ENCODE measurements at places on chromosomes 12 and 14.

DNA sequence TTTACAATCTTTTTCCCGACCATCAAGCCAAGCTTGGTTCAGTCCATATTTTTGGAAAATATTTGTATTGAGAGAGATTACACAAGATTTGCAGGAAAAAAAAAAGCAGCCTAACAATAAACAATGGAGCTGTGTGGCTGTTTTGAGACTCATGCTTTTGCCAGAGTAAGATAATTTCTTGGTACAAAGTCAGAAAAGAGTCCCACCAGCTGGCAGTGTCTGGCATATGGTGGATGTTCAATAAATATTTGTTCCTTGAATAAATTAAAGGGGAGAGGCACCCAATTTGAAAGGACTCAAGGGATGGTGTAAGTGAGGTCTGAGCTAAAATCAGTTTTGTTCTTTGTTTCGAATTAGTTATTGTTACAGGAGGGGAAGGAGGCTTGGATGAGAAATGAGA lies 78.1 kb upstream of the RPH3A start:
- no peak for DNase-seq

- no peak for DNase-seq
These were observed 7.1 kb downstream of the PGAM5 start for GRCh38 chr12:132717531-132718387.

DNA sequence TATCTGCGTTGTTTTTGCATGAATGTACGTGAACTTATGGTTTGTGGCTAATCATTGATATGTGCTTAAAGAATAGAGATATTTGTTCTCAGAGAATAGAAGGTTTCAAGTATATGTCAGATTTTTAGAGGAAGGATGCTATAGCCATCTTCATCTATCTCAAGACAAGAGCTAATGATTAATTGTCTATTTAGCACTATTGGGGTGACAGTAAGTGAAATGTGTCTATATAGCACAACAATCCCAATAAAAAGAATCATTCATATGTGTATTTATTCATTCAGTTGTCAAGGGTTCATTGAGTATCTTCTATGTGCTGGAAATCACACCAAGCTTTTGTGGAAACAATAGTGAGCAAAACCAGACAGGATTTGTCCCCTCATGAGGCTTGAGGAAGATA lies 299.5 kb upstream of the NPAS3 start:
- DNase-seq, result no peak

DNA sequence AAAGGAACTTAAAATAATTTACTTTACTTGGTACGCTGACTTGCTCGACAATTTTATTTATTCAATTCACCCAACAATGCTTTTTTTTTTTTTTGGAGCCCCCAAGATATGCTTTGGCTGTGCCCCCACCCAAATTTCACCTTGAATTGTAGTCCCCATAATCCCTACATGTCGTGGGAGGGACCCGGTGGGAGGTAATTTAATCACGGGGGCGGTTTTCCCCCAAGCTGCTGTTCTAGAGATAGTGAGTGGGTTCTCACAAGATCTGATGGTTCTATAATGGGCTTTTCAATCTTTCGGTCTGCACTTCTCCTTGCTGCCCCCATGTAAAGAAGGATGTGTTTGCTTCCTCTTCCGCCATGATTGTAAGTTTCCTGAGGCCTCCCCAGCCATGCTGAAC lies 10.4 kb downstream of the FGD6 start:
- DNase-seq, result no peak

DNA sequence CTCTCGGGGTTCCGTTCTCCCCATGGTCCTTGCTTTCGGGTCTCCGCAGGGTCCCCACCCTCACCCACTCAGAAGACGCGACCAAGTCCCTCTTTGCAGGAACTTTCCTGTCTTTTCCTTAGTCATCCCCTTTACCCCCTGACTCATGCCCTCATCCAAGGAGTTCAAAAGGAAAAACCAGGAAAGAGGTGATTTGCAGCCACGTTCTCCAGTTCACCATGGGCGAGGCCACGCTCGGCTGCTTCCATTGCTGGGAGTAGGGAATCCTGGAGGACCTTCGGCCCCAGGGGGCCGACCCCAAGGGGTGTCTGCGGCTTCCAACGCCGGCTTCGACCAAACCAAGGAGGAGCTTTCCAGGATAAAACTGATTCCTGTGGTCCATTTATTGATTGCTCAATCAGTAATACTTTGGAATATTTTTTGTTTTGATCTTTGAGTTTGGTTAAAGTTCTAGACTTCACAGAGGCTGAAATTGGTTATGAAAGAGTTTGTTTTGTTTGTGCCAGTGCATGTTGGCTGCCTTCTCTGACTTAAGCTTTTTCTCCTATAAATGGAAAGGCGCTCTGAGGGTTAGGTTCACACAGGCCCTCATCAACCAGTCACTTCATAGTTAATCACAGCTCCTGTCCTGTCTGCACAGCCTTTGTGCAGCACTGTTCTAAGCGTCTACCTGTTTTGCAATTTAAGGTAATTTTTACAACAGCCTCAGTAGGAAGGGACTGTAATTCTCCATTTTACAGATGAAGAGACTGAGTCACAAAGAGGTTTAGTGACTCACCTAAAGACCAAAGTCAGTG lies 827 bp downstream of the ALDH2 start:
- no peak for DNase-seq

Data from retinal pigment epithelial cell (primary cell).